ENCODE measurements at places on chromosomes 6 and 20. TPM values are rescaled to one million over a fixed set of nuclear protein-coding genes. Genes with fewer than 3 reads are reported as not detected.
A peak's percentile ranks its signal among the peaks of the same experiment; 100 is the strongest.

DNA sequence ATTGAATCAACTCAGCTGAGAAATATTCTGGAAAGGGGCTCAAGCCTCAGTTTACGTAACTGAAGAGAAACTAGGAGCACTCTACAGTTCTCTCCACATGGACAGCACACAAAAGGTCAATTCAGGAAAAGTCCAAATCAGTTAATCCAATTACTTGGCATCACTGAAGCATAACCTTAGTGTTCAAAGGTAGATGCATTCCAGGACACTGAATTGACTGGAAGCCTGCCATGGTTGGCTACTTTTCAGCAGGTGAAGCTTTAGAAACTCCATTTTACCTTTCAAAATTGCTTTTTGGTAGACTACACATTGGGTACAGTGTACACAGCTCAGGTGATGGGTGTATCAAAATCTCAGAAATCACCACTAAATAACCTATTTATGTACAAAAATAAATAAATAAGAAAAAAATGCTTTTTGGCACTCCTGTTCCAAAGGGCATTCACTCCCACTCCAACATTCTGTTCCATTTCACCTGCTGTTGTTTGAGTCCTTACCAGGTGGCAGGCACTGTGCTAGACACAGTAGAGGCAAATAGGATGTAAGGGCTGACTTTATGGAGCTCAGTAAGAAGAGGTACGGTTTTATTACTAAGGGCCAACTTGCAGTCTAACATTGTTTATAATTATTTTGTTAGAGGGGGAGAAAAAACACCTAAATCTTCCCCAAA is 153.4 kb downstream of the FAXC start:
- no peak for DNase-seq
- H3K27me3 ChIP-seq = no peaks in the 10 kb centered on the region
- H3K27ac ChIP-seq = no peak overlapping the region
- H3K4me3 ChIP-seq = no peak overlapping the region

DNA sequence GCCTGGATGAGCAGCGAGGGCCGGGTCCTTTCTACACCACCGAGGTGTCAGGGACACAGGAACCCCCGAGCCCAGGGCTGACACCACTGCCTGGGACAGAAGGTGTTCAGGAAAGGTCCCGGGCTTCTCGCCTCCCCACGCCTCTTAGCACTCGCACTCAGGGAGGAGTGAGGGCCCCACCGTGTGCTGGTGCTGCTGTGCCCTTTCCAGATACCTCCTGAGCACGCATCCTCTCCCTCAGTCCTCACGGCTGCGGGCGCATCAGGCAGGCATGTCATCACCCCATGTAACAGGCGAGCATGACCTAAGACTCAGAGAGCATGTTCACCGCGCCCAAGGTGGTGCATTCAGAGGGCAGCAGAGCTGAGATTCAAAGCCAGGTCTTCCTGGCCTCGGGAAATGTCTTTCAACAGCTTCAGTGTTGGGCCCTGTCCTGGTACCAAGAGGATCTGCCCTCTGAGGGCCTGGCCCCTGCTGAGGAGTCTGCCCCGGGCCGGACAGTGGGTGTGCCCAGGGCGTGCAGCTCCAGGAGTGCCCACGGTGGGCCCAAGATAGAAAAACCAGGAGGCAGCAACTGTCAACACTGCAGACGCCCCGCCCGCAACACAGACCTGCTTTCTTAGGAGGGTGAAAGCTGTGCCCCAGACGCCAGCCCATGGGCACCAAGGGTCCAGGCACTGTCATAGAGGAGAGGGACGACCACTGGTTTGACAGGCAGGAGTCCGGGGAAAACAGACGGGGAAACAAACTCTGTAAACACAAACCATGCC is 29.2 kb downstream of the TGM2 start:
- peak overlapping the region; percentile 76 for H3K27ac ChIP-seq
- H3K4me3 ChIP-seq = no peak overlapping the region
- no peaks in the 10 kb centered on the region for H3K27me3 ChIP-seq
- H3K4me1 ChIP-seq = peaks cover 62% of the 10 kb centered on the region
- H3K36me3 ChIP-seq = peaks cover 92% of the 10 kb centered on the region
- DNase-seq = no peak

Gene ELOVL2
- total RNA-seq = 1.0 TPM

Gene SLC2A10
- total RNA-seq = 5.2 TPM

Gene MAS1
- not detected for total RNA-seq

Gene UBE2J1
- total RNA-seq = 14.4 TPM
